ENCODE measurements at places on chromosomes 6 and 20.

DNA sequence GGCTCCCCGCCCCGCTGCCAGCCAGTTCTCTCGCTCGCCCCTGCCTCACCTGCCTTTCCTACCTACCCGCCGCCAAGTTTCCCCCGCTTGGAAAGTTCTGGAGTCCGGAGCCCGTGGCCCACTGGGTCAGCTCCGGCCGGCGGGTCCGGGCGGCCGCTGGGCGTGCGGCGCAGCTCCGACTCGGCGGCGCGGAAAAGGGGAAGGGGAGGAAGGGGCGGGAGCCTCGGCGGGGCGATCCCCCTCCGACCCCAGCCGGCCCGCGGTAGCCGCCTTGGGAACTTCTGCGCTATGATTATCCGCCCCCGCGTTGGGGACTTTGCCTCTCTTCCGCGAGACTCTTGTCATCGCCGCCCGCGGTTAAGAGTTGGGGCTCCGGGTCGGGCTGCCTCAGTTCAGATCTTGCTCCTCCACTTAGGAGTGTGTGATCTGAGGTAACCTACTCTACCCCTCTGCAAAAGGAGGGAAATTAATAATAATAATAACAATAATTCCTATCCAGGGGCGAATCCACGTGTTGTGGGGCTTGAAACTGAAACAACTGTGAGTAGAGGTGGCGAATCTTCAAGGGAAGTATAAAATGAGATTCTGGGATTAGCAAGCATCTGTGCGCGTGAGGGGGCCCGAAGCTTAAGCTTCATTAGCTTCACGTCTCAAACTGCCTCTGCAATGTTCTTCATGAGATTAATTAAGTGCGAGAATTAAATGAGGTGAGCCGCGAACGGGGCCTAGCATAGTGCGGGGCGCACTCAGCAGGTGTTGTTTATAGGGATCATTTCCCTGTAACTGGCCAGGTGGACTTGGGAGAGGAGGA lies 30.8 kb downstream of the SF3B5 start:
- no peak for DNase-seq

DNA sequence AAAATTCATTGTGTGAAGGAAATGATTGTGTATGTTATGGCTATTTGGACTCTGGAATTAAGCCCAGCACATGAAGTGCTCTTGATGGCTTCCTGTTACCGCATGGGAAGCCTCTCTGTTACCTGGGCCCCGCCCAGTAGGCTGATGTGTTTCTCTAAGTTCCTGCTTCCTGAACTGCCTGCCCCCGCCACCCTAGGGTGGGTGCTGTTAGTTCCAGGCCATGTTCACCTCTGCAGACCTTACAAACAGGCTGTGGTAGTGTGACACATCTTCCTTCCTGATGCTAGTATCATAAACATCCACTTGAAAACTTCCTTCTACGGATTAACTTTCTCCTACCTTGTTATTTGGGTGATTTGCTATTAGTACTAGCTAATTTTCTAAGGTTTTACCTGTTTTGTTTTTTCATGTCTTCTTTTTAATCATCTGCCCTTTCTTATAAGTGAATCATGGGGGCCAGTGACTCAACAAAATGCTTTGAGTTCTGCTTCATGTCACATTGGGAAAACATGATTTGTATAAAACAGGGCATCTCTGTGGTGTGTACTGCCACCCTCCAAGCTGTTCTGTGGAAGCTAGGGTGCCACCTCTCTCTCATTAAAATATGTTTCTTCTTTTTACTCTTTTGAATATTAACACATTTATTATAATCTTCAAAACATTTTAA lies 40.6 kb downstream of the SH3BGRL2 start:
- DNase-seq: no peak

DNA sequence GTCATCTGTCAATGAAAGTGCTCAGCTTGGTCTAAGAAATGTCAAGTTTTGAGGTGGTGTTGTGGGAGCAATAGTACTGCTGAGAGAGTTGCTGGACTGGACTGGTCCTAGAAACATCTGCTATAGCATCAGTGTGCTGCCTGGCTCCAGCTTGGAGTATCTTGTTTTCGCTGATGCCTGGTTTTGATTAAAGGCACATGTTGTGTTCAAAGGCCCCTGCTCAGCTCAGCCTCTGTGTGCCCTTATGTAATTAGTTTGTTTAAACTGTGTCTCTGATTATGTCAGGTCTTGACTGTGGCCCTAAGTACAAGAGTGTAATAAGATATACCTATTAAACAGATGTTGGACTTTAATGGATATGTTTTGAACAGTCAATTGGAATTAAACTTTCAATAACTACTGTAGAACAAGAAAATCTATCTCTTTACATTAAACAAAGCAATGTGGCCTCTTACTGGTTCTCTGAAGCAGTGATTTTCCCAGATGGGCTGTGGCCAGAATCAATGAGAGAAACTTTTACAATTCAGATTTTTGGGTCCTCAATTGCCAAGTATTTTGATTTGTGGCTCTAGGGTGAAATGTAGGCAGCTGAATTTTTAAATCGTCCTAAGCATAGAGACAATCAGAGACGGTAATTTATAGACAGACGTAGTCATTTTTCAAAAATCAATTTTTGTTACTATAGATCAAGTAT lies 668.2 kb downstream of the DHX35 start:
- DNase-seq: no peak

- DNase-seq: no peak
These were observed 370.8 kb upstream of the BTBD3 start for GRCh38 chr20:11546939-11547338.

DNA sequence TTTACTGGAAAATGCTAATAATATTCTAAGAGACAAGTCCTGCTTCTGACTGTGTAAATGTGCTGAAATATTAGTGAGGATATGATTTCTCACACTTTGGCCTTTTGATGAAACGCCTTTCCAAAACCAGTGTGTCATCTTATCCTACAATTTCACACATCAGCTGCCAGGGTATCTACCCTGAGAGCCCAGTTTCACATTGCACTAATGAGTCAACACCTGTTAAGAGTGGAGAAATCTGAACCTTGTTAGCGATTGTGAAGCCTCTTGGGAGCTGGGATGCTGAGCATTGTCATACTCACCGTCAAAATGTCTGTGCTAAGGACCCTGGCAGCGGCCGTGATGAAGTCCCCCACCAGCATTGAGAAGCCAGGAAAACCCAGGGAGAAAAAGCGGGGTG lies 166.0 kb downstream of the RALGAPA2 start:
- no peak for DNase-seq

- no peak for DNase-seq
These were observed 224.9 kb downstream of the IBTK start for GRCh38 chr6:82022614-82023129.

- no peak for DNase-seq
These were observed 27.5 kb downstream of the NCOA7 start for GRCh38 chr6:125818225-125818657.

DNA sequence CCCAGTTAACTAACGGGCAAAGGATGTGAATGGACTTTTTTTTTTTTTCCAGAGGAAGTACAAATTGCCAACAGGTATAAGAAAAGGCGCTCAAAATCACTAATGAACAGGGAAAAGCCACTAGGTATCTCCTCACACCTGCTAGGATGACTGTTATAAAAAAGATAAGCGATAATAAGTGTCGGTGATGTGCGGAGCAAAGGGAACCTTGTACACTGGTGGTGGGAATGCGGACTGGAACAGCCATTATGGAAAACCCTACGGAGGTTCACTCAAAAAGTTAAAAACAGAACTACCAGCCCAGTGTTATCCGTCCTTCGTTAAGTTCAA lies 787 bp upstream of the RAB32 start:
- no peak for DNase-seq

GRCh38 chr20:9831032-9831431 lies 7.8 kb downstream of the PAK5 start:
- DNase-seq: no peak

Data from nucleus accumbens (tissue), 56 donors.